ENCODE measurements at places on chromosomes 12 and 14.

- peak; percentile 8 for DNase-seq
Observed at GRCh38 chr12:62396750-62397149, 69.9 kb upstream of the MON2 start.

GRCh38 chr12:87870061-87870460 is 159.1 kb downstream of the C12orf50 start:
- DNase-seq = no peak

- peak; percentile 40 for DNase-seq
Observed at GRCh38 chr12:90515199-90516175, 439.5 kb downstream of the CCER1 start.

DNA sequence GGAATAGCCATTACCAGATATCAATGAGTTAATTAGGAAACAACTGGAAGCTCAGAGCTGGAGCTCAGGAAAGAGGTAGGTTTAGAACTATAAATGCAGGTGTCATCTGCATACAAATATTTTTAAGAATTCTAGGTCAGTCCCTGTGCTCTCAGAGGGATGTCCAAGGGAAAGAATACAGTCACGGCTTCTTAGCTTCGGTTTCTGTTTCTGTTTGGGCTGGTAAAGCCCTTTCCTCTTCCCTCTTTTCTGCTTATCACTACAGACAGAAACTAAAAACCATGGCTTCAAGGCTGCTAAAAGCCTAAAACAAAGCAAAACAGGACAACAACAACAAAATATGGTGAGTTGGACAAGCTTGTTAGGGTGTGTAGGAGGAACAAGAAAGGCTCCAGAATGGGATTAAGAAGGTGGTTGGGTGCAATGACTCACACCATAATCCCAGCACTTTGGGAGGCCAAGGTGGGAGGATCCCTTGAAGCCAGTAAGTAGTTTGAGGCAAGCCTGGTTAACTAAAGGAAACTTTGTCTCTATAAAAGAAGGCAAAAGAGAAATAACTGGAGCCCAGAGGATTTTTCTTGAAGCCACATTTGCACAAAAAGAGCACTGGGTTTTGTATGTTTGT is 113.0 kb downstream of the SEC23A start:
- no peak for DNase-seq

- DNase-seq = no peak
Observed at GRCh38 chr14:53613404-53614253, 343.0 kb downstream of the BMP4 start.

GRCh38 chr12:21599143-21599999 is 5.3 kb downstream of the GYS2 start:
- DNase-seq = no peak

DNA sequence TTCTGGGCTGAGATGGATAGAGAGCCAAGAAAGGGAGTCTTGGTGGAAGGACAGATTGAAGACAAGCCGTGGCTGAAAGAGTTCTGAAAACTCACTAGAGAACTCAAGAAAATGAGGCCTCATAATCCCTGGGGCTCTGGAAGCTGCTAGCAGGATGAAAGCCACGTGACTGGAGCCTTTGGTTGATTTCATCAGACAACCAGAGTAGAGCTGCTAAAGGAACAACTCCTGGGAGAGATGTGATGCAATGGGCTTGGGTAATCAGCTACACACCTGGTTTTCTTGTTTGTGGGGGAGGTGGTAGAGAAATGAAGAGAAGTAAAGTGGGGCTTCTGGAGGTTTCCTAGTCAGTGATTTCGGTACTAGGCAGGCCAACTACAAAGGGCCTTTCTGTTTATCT is 13.4 kb downstream of the CSRNP2 start:
- DNase-seq = no peak

DNA sequence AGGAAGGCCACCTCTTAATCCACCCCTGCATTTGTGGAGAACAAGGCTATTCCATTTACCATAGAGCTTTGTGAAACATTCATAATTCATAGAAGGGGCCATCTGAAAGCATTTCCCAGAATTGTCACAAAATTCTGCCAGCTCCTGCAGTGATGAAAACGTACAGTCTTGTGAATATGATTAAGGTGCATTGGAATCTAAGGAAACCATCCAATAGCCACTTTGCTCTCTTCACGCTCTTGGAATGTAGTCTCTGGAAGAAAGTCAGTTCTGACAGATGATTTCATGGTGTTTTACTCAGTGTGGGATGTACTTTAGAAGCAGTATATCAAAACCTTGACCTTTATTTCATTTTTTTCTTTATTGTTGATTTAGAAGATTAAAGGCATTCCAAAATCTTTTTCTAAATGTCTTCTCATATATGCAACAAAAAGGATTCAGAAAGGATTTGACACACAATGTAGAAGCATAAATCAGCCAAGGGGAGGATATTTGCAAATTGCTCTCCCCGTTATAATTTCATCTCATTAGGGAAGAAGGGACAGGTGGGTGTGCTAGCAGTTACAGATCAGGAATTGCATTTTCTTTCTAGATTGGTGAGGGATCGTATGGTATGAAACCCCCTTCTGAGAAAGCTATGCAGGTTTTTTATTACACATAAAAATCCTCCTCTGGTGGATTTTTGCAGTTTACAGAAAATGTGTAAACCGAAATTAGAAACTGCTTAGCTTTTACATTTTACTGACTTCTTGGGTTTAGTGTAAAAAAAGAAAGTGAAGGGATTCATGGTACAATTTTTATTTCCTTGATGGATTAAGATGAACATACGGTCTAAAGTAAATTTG is 390.2 kb downstream of the LRIG3 start:
- peak; percentile 96 for DNase-seq

DNA sequence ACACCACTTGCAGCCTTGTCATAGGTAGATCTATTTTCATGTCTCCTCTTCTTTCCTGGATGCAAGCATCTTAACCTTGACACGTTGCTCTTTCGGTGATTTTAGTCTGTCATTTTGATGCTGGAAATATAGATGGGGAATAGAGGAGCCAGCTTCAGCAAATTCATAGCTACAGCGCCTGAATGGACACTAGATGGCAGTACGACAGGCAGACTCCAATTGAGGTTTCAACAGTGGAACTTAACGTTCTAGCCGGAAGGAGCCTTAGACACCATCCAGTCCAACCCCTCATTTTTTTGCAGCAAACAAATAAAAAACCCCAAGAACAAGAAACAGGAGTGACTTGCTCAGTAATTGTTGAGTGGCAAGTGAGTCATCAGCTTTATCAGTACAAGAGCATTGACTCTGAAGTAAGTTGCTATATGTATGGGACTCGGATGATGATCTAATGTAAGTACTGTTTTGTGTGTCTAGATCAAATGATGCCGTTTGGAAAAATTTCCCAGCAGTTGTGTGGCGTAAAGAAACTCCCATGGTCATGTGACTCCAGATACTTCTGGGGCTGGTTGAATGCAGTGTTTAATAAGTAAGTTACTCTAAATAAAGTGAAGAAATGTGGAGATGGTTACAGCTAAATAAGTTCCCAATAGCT is 9.0 kb downstream of the DMAC2L start:
- peak; percentile 94 for DNase-seq

- DNase-seq = no peak
Observed at GRCh38 chr12:56978397-56979138, 21.2 kb upstream of the RDH16 start.

DNA sequence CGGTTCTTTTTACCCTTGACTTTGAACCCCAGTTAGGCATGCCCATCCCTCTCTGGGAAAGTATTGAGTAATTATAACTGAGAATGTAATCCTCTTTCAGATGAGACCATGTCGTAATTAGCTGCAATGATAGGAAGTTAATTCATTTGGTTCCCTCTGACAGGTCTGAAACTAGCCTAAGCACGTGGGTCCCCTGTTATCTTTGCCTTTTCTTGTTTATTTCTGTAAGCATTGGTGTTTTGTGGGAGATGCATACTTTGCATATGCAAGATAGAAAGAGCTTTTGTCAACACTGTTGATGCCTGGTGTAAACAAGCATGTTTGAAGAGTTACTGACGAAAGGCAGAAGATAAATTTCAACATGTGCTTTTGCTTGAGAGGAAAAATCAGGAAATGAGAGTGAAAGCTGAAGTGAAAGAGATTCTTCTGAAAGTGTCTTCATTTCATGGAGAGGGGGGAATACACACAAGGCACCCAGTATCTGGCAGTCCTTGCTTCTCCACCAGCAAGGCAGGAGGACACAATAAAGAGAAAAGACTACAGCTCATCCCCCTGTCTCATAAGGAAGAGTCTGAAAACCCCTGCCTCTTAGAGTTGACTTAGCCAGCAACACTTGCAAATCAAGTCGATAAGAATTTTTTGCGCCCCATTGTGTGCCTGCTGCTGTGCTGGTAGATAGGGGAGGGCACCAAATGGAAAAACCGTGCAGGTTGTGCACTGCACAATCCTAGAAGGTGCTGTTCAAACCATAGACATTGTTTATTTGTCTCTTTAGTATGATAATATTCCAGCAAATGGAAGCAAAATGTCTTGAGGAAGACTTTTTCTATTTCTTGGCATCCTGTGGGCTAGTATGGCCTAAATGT is 77.8 kb downstream of the SLC24A4 start:
- no peak for DNase-seq

DNA sequence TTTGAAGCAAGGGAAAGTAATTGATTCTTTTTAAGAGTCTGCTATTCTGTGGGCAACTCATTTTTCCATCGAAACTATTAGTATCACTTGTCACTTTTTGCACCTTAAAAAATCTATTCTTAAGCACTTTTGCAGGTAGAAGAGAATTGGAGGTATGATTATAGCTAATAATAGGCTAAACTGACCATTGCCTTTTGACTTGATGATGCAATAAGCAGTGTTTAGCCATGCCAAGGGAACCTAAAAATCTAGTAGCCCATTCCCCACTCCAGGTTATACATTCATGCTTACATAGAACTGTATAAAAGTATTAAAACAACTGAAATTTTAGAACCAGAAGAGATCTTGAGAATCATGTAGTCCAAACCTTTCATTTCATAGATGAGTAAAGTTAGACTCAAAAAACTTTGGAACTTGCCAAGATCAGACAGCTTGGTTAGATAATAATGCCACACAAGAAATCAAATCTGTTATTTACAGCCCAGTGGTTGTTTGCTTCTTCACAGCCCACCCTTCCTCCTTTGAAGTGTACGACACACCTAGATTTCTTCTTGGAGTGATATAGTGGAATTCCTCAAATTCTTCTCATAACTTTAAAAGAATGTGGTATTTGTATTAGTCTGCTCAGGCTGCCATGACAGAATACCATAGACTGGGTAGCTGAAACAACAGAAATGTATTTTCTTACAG is 21.7 kb upstream of the GARIN2 start:
- DNase-seq = peak; percentile 26

GRCh38 chr14:97106166-97106565 is 309.0 kb downstream of the VRK1 start:
- no peak for DNase-seq

DNA sequence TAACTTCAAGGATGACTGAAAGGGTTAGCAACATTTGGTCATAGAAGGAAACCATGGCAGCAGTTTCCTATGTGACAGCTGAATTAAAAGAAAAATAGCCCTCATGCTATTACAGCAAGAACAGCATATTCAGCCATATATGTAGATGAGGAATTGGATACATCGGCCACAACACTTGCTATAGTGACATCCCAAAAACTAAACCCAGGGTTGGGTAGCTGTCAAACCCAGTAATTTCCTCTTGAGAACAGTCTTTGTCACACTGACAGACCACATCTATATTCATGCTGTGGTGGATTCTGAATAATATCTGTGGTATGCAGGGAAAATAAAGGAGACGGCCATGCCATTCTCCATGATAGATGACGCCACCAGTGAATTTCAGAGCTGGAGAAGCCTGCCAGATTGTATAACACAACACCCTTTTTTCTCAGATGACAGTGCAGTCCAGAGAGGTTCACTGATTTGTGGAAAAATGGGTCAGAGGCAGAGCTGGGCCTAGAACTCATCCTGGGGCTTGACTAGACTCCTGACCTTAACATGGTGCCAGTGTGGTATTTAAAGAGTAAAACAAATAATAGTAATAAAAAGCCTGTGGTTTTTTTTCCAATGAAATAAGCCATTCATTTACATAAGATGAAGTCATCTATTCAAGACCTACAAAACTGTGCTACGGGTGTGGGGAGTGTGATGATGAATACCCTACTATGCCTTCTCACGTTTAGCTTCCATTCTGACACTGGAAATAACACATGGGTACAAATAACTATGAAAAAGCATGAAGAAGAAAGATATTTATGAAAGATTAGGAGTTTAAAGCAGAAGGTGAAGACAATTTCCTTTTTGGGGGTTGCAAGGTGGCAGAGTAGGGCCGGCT is 32.3 kb downstream of the EFCAB11 start:
- peak; percentile 96 for DNase-seq

- DNase-seq = no peak
Observed at GRCh38 chr12:23815810-23816209, 133.7 kb downstream of the SOX5 start.

DNA sequence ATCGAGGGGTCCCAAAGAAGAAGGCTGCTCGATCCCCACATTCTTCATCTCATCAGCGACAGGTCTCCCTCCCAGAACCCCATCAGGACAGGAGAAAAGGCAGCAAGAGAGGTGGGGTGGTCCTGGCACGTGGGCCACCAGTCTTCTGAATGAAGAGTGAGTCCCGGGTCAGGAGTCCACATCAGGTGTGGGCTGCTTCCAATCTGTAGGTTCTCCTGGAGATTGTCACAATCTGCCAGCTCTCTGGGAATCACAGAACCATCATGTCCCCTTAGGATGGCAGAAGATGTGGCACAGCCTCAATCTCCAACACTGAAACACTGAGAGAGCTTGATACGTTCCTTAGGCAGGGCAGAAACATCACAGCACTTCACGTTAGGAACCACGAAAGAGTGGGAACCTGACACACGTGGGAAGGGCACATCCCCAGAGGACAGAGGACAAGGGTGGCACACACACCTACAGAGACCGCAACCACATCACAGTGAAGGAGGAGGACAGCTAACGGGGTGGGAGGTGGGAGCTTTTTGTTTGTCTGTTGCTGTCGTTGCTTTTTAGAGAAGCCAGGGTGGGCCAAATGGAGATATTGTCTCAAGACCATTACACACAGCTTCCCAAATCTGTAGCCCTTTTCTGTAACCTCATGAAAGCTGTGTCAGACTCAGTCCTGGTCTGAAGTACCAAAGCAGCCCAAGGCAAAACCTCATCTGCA is 284.5 kb downstream of the DPF3 start:
- no peak for DNase-seq

GRCh38 chr12:42346403-42347002 is 20.5 kb downstream of the PPHLN1 start:
- no peak for DNase-seq

DNA sequence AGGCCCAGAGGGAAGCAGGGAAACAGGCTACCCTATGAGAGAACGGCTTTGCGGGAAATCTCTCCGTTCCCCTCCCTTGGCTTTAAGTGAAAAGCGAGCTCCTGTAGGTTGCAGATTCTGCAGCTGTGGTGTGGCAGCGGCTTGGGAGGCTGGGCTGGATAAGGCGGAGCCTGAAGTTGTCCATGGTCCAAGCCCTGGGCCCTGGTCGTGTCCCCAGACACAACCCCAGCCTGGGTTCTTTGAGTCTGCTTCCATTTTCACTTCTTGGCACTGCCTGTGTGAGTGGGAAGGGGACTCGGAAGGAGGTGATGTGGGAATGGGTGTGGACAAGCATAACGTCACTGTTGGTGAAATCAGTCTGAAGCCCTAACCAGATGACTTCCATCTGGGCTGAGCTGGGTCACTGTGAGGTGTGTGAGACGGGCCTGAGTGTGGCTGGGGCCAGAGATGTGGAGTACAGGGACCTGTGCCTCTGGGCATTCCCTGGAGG is 43.0 kb upstream of the CTDSP2 start:
- DNase-seq = peak; percentile 79

All from EH (cell line).